CD4-positive, alpha-beta T cell treated with Interleukin-6 at 100 ng/mL for 8 hours (primary cell): ENCODE measurements at places on chromosomes 7 and 10.

GRCh38 chr7:108526768-108527017, 758 bp upstream of the PNPLA8 start:
- DNase-seq = no peak

DNA sequence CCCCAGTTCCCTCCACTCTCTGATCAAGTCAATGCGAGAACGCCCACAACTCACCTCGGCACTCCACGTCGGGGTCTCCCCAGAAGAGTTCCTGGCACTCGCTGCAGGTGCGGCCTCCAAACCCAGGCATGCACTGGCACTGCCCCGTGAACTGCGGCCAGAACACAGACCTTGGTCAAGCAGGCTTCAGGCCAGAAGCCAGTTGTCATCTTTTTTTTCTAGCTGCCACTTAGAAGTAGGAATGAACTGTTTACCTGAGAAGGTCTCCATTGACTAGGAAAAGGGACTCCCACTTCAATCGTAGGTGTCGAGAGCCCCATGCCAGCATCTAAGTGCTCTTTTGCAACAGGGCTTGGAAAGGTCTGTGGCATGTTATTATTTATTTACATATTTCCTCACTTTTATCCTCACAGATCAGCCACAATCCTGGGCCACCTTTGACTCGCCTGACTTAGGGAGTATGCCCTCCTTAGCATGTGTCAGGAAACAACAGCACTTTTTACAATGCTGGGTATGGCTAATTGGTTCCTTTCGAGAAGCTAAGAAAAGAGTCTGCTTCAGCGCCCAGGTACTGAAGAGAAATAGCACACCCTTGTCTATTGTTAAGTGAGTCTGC, 51.7 kb downstream of the LAMB1 start:
- no peak for DNase-seq

GRCh38 chr7:149479568-149479967, 18.0 kb downstream of the ZNF746 start:
- DNase-seq = no peak

GRCh38 chr7:30177965-30178364, 43.2 kb downstream of the MTURN start:
- DNase-seq = no peak

GRCh38 chr10:103202319-103202718, 9.2 kb upstream of the NT5C2 start:
- DNase-seq = no peak

- DNase-seq = no peak
Observed at GRCh38 chr10:105352827-105353226, 711.7 kb downstream of the SORCS3 start.

GRCh38 chr10:61024856-61025201, 80.8 kb upstream of the RHOBTB1 start:
- no peak for DNase-seq

GRCh38 chr7:100176096-100177044, 811 bp downstream of the GPC2 start:
- DNase-seq = no peak

- DNase-seq = no peak
Observed at GRCh38 chr7:73844848-73845460, 2.6 kb upstream of the METTL27 start.

DNA sequence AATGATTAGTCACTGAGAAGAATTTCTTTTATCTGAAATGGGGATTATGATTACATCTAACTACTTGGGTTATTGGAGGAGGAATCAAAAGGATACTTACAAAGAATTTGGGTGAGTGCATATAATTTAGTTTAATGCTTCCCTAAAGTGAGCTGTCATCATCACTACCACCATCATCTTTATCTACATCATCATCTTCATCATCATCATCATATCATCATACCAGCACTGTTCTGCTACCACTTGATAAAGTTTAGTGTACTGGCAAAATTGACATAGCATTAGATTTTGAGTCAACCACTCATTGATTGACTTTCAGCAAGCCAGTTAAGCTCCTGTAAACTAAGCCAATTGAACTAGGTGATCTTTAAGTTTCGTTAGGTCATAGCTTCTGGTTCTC, 245.6 kb upstream of the DKK1 start:
- DNase-seq = no peak

GRCh38 chr7:82530361-82530760, 86.8 kb upstream of the CACNA2D1 start:
- no peak for DNase-seq

GRCh38 chr10:791639-792038, 102.2 kb upstream of the DIP2C start:
- no peak for DNase-seq

GRCh38 chr10:132691711-132692153, 94.2 kb downstream of the NKX6-2 start:
- DNase-seq = no peak

DNA sequence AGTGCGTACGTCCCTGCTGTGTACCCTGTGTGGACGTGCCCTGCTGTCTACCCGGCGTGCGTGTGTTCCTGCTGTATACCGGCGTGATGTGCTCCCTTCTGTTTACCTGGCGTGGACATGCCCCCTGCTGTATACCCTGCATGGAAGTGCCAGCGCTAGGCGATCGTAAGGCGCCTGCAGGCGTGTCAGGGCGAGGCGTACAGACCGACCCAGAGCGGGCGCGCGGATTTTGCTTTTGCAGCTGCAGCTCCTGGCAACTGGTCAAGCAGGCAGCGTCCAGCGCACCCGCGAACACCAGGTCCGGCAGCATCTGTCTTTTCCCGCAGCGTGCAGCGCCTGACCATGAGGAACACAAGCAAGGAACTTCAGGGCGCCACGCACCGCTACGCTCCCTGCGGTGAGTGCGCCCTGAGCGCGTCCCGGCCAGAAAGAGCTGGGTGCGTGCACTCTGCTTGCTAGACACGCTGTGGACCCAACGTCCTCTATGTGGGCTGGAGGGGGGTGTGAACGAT, 680 bp downstream of the C7orf57 start:
- DNase-seq = no peak

DNA sequence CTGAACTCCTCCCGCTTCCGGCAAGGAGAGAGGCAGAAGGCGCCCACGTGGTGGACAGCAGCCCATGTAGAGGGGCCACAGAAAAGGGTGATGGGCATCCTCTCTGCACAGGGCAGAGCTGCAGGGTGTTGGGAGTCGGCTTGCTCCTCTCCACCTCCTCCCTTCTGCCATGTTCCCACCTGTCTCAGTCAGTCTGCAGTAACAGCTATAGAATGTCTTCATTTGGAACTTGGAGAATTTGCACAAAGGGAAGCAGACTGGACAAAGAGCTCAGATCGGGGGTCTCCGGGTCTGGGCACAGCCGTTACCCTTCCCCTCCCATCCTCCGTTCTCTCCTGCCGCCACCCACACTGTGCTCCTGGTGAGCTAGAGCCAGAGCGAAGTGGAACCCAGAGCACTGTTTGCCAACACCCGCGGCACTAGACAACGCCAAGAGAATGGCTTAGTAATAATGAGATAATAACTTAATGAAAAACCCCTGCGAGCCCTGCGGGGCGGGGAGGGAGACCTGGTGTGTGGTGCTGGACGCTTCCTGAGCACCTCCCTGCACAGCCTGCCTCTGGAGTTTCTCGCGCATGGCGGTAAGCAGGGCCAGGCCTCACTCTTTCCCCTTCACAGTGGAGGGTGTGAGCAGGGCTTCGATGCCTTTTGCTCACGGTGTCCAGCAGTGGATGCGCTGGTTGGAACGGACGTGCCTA, 254.7 kb downstream of the PAXIP1 start:
- no peak for DNase-seq

DNA sequence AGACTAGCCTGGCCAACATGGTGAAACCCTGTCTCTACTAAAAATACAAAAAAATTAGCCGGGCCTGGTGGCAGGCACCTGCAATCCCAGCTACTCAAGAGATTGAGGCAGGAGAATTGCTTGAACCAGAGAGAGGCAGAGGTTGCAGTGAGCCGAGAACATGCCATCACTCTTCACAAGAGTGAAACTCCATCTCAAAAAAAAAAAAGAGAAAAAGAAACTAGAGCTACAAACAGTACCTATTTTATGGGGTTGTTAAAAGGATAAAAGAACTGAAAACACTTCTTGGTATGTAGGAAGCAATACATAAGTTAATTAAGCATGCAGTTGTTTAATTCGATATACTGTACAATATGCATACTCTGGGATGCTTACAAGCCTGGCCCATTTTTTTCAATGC, 216.9 kb downstream of the SORCS1 start:
- DNase-seq = no peak

DNA sequence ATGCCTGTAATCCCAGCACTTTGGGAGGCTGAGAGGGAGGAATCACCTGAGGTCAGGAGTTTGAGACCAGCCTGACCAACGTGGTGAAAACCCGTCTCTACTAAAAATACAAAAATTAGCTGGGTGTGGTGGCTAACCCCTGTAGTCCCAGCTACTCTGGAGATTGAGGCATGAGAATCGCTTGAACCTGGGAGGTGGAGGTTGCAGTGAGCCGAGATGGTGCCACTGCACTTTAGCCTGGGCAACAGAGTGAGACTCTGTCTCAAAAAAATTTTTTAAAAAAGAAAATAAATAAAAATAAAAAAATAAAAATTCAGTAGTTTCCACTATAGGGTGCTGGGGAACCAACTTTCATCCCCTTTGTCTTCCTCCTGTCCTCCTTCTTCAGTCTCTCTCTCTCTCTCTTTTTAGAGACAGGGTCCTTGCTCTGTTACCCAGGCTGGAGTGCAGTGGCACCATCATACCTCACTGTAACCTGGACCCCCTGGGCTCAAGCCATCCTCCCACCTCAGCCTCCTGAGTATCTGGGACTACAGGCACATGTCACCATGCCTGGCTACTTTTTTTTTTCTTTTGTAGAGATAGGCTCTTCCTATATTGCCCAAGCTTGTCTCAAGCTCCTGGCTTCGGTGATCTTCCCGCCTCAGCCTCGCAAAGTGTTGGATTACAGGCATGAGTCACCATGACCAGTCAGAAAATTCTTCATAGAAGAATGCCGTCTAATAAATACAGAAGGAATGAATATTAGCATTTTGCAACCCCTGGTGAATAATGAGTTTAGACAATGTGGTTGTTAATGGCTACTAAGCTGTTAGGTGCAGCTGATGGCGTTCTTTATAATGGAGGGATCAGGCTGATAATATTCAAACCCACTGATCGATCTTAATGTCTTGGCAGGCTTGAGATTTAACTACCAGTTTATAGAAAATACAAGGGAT, 20.6 kb downstream of the RBM20 start:
- DNase-seq = no peak

DNA sequence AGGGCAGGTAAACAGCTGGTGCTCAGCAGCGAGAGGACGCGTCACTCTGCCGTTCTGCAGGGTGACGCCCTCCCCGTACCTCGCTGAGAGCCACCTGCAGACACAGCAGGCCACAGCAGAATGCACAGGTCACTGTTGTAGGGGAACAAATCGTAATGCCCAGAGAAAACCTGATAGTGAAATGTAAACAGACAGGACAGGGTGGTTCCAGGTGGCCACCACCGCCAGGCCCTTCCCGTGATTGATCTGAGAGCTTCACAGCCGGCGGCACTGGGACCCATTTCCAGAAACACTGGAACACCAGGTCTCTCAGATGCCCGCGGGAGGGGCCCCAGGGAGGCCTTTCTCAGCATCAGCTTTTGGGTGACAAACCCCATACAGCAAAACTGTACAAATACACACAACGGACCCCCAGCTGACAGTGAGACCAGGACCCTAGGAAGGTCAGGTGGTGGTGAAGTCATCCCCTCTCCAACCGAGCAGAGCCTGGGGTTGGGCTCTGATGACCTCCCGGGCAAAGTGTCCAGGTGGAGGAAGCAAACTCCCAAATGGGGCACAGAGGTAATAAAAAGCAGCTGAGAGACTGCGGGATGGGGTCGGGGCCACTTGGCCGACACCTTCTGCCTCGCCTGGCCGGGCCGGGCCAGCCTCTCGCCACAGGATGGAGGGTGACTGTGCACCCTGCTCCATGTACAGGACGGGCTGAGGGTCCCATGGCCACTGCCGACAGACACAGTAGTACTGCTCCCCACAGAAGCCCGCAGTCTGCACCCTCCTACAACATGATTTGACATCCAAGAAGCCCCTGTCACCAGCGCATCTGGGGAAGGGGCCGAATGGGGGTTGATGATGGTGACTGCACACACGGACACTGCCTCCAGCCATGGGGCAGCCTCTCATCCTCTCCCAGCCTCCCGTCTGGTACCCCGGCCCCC, 4.6 kb downstream of the BHLHA15 start:
- no peak for DNase-seq

GRCh38 chr10:102411341-102412255, 7.0 kb downstream of the PSD start:
- DNase-seq = no peak

GRCh38 chr10:82056391-82056790, 181.4 kb downstream of the NRG3 start:
- no peak for DNase-seq

DNA sequence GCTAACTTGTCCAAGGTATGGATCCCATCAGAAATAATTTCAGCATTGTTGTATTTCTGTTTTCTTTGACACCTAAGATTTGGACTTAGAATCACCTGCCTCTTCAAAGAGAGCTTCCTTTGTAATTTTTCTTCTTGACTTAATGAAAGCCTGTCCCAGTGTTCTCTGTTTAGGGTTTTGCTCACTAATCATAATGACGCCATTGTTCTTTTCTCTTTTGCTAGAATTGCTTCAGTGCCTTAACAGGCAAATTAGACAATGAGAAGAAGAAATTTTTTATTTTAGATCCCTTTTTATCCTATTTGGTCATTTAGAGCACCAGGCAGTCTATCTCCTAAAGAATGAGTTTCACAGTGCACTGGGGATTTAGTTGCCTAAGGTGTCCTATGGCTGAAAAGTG, 128.5 kb downstream of the SND1 start:
- no peak for DNase-seq

- no peak for DNase-seq
Observed at GRCh38 chr10:119235356-119235755, 28.0 kb downstream of the GRK5 start.
